CD4-positive, alpha-beta T cell treated with Interleukin-4 for 4 hours (primary cell): ENCODE measurements at places on chromosomes 11 and 22.

DNA sequence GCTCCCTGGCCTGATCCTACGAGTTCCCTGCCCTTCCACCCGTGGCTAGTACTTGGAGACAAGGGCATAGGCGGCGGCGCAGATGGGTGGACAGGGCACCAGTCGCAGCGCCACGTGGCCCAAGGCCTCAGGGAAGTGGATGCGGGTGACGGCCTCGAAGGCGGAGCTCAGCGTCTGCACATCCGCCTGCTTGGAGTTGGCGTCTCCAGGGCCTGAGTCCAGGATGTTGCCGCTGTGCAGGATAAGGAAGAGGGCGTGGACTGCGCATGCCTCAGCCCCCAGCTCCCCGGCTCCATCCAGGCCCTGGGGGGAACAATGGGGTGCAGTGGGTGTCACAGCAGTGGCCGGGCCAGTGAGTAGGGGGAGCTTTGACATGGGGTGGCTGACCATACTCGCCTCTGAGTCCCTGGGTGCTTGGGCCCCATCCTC lies 6.6 kb downstream of the PITPNM1 start:
- DNase-seq, result no peak

DNA sequence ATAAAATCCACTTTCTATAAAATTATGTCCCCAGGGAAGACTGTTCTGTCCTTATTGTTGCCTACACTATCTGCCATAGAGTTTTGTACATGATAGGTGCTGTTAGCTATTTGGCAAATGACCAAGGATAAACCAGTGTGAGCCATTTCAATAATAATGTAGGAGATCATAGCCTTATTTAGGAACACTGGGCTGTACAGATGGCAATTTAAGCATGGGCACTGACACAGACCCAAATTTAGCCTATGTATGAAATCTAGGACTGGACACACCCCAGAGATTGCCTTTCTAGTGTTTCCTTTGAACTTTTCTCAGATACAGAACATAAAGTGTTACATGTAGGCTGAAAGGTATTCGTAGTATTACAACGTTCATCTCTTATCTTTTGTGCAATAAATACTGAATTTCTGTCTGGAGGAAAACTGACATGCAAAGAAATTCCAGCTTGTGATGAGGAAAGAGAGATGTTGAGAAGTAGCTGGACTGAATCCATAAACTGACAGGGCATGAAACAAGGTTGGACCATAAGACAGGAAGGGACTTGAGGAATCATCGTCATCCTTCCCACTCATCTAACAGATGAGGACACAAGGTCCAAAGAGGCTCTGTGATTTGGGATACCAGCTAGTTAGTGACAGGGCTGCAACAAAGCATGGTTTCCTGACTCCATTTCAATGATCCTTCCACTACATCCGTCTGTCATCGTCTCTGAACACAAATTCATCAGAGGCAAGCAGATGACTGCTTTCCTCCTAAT lies 60.3 kb downstream of the TMPRSS5 start:
- DNase-seq, result no peak

- no peak for DNase-seq
These were observed 3.5 kb downstream of the IGF2 start for GRCh38 chr11:2135648-2136201.

DNA sequence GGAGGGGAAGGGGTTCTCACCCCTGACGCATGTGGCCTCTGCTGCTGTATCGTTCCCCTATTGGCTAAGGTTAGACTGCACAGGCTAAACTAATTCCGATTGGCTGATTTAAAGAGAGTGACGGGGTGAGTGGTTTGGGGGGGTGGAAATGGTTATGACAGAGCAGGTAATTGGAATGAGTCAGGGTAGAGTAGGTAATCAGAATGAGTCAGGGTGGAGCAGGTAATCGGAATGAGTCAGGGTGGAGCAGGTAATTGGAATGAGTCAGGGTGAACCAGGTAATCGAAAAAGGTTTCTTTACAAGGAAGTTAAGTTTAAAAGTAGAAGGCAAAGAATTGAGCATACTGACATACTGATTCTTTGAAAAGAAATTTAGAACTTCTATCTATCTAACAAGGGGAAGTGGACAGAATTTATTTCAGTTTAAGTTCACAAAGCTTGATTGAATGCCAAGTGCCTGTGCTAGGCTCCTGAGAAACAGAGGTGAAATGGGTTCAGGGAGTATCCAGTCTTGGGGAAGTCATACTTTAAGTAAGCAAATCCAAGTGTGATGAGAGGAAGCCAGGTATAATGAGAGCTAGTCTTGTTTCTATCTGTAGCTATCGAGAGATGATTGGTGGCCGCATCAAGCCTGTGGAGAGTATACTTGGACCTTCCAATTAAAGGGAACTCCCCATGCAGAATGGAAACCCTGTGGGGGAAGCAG lies 58.0 kb downstream of the C11orf91 start:
- no peak for DNase-seq

DNA sequence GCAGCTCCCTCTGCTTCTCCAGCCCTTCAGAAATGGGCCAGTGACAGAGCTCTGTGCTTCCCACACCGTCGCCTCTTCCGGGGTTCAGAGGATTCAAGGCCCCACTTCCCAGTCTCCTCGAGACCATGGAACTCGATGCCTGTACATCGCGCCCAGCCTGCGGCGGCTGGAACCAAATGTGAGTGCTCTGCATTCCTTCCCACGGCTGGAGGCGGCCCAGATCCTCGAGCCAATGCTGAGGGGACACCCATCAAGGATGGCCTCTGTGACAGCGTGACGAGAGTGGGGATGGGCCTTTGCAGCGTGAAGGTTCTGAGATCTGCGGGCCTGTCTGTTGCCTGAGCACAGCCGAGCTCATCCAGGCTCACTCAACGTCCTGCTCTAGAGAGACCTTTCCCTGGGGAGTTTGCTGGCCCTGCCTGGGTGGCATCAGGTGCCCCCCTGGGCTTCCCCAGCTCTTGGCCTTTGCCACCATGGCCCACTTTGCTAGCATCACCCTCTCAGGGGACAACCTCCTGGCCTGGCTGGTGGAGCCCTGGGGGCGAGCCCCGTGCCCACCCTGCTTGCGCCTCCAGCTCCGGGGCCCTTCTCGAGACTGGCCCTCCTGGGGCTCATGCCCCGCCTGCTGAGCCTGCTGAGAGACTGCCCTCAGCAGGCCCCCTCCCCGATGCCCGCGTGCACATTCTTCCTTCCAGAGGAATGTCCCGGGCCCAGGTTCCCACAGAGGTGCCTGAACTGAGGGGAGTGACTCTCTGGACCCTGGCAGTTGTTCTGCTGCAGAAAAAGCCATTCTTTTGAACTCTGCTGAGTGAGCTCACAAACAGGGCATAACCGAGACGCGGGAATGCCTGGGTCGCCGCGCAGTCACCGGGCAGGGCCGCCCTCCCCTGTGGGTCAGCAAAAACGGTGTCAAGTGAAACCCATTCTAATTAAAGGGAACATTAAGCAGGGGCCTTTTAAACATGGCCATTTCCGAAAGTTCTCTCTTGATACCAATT lies 7.3 kb upstream of the MYEOV start:
- DNase-seq, result no peak

DNA sequence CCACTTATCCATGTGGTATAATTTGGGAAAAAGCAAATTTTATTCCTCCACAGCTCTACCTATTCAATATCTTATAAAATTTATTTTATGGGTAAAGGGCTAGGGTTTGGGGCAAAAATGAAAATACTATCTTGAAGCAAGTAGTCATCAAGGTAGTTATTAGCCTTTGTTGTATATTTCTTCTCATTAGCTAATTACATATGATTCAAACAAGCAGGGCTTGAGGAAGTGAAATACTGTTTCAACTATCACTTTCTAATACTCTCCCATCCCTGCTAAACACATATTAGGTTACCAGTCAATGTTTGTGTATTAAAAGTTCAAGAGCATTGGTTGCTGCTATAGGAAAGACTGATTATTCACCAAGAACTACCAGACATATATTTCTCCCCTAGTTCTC lies 517.3 kb downstream of the METTL15 start:
- no peak for DNase-seq

DNA sequence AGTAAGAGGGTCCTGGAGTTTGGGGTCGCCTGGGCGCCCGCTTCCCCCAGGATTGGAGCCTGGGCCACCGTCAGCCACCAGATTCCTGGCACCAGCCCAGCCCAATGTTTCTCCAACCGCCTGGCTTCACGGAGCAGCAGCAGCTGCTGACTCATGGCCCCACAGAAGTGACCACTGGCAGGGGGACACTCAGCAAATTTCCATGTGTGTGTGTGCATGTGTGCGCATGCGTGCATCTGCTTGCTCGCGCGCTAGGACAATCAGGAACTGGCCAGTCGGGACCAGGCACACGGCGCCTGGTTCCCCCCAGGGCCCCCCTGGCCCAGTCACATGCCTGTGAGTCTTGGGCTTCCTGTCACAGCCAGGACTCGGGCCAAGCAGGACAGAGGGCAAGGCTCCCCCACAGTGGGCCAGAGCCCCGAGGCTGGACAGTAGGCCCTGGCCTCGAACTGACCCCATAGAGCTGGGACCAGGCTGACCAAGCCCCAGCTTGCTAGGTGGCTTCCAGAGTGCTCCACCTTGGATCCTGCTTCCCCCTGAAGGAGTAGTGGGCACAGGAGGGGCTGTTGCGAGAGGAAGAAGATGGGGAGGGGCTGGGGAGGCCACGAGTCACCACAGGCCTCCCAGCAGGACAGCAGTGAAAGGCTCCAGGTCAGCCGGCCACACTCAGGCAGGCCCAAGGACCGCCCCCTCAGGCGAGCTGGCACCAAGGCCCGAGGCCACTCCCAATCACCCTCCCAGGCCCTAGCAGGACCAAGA lies 3.2 kb downstream of the CTSD start:
- no peak for DNase-seq

DNA sequence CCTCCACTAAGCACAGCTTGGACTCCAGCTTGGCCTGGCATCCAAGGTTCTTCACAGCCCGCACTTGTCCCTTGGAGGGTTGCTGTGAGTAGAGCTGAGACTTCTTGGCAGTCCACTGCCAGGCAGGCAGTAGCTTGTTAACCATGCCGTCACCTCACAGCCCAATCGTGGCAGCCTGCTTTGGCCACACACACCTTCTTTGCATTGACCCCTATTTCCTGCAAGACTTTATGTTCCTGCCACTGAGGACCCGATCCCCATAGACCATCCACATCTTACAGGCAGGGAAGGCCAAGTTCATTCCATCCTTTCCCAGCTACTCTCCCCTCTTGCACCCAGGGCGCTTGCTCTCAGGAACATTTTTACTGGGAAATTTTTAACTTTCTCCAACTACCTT lies 2.5 kb upstream of the PYGM start:
- DNase-seq, result no peak

DNA sequence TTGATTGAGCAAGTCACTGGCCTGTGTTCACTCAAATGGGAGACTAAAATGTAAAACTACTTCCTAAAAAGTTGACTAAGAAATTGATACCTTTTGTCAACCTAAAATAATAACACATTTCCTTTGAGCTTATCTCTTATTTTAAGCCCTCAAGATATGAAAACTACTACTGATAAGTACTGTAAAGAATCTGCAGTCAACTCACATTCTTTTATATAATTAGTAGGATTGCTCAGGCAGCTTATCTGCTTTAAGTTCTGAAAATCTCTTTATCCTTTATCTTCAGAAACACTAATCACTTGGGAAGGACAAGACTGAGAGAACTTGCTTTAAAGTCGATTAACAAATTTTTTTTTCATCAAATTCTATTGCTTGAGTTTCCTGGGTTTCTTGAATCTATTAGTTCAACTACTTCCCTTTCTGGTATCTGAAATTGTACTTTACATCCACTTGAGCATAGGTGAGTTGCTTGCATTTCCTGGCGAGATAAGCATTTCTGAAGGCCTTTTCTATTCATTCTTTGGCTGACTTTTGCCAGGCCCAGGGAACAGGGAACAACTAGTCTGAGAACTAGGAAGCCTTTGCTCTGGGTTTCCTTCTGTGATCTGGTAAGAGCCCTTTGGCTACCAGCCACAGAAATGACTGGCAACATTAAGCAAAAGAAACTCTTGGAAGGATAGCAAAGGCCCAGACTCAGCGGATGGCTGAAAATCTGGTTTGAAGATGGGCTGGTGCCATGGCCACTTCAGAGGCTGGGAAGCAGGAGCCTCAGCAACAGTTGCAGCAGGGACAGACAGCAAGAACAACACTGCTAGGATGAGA lies 19.3 kb upstream of the CSRP3 start:
- DNase-seq, result no peak

DNA sequence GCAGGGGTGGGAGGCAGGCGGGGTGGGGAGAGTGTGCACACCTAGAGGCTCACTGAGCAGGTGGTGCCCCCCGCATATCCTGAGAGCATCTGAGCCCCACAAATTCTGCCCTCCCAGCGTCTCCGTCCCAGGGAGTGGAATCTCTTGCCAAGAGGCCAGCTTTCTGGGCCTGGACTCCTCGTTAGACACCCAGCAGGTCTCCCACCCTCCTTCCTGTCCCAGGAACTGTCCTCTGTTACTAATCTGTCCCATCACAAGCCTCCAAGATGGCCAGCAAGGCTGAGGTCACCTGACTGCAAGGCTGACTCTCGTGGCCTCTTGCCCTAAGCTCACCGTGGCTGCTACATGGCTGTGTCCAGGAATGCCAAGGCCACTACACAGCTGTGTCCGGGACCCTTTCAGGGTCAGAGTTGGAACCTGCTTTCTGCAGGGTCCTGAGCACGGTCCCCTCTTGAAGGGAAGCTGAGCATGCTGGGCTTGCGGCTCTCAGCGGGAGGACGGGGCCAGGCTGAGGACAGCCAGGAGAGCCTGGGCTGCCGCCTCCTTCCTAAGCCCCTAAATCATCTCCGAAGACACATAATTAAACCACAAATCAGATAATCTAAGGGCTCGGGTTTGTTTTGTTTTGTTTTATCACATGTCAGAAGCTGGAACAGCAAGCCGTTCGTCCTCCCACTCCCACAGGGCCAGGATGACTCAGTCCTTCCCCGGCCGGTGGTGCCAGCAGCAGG lies 1327.3 kb downstream of the TBC1D22A start:
- DNase-seq, result no peak

DNA sequence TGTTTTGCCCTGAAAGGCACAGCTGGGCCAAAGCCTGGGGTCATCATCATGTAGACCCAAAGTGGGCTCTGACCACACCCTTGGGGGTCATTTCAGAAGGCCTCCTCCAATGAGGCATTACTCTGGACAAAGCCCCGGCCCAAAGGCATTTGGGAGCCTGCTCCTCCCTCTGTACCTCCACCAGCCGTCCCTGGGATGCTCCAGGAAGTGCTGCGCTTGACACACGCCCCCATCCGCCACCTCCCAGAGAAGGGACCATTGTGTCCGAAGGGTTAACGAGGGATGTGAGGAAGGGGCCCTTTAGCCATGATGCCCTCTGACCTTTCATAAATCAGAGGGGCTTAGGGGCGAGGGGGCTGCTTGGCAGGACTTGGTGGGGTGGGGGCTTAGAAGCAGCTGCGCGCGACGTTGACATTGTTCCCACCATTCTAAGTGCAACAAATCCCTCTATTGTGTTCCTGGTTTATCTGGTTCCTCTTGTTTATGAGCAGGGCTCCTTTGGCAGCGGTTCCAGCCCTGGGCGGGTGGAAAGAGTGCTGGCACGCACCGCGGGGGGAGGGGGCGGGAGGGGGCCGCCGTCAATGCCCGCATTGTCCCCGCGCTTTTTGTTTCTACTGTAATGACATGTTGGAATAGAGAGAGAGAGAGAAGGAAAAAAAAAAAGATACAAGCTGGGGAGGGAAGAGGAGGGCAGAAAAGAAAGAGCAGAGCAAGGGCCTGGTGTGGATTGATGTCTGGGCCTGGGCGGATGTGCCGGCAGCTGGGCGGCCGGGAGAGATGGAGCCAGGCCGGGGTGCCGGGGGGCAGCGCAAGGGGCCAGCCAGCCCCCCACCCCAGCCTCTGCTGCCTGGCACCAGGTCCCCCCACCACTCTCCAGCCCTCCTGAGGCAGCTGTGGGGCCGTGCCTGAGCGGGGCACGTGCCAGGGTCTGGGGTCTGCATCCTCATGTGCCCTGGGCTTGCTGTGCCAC lies 32.1 kb upstream of the SOX10 start:
- DNase-seq, result no peak

- DNase-seq, result no peak
These were observed 187.8 kb downstream of the MIAT start for GRCh38 chr22:26845021-26845743.

- DNase-seq, result no peak
These were observed 30.0 kb downstream of the MRGPRD start for GRCh38 chr11:68950762-68951161.
